Upper lobe of left lung (tissue), 6 donors: ENCODE measurements at places on chromosomes 7 and 10. TPM values are rescaled to one million over a fixed set of nuclear protein-coding genes. Genes with fewer than 3 reads are reported as not detected.

DNA sequence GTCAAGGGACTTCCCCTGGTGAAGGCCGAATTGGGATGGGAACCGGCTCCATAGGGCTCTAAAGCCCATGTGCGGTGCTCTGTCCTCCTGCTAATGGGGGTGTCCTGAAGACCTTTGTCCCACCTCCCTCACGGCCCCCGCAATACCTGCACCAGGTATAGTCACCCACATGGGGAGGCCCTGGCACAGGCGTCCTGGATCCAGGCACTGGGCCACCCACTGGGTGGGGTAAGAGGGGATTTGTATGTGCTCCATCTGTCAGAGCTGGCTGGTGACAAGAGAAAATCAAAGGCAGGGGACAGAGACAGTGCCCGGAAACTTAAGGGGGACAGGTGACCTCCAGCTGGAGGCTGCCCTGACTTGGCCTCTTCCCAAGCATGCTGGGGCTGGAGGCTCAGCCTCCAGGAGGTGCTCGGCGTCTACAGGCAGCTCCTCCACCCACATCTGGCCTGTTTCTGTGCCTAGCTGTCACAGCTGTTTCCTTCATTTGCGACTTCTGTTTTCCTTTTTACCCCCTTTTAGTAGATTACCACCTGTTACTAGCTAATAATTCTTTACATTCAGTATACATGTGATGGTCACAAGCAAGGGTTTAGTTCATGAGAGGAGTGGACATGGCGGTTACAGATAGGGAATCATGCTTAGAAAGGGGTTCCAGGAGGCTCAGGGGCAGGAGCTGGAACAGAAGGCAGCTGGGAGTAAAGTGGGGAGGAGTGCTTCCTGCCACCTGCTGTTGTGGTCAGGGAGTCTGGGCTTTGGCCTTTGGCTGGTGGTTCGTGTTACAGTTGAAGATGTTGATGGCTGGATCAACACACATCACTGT, 2.3 kb upstream of the CUZD1 start:
- H3K4me1 ChIP-seq = no peaks in the 10 kb centered on the region
- peaks cover 6% of the 10 kb centered on the region for H3K36me3 ChIP-seq
- no peak overlapping the region for H3K27ac ChIP-seq
- H3K4me3 ChIP-seq = no peak overlapping the region
- no peak for DNase-seq

- H3K27me3 ChIP-seq = no peaks in the 10 kb centered on the region
- no peaks in the 10 kb centered on the region for H3K36me3 ChIP-seq
- no peak overlapping the region for H3K4me3 ChIP-seq
These were observed 70.2 kb downstream of the RHOBTB1 start for GRCh38 chr10:60873758-60874157.

GRCh38 chr7:2730846-2731770, 43.1 kb downstream of the AMZ1 start:
- H3K36me3 ChIP-seq = peaks cover 36% of the 10 kb centered on the region
- no peak overlapping the region for H3K4me3 ChIP-seq
- DNase-seq = peak; percentile 65
- no peak overlapping the region for H3K27ac ChIP-seq
- H3K4me1 ChIP-seq = peaks cover 50% of the 10 kb centered on the region

GRCh38 chr7:147406521-147407135, 1183.9 kb upstream of the C7orf33 start:
- no peaks in the 10 kb centered on the region for H3K4me1 ChIP-seq
- H3K36me3 ChIP-seq = no peaks in the 10 kb centered on the region
- no peaks in the 10 kb centered on the region for H3K27me3 ChIP-seq
- no peak overlapping the region for H3K27ac ChIP-seq
- DNase-seq = no peak

DNA sequence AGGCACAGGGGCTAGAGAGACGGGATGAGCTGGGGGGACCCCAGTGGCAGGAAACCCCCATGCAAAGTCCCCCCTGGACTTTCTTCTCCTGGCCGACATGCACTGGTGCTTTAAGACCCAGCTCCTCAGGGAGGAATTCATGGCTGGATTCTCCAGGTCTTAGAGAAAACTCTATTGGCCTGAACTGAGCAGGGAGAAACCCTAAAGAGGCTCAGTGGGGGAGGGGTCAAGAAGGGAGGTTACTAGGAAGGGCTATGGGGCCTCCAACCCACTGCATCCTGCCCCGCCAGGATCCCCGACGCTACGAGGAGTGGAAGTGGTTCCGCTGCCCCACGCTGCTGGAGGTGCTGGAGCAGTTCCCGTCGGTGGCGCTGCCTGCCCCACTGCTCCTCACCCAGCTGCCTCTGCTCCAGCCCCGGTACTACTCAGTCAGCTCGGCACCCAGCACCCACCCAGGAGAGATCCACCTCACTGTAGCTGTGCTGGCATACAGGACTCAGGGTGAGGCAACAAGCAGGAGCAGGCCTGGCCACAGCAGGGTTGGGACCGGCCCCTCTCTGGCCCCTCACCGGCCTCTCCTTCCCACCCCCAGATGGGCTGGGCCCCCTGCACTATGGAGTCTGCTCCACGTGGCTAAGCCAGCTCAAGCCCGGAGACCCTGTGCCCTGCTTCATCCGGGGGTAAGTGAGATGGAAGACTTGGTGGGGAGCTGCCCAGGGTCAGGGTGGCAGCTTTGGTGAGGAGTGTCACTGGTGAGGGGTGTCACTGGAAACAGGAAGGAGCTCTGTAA, 13.8 kb downstream of the ATG9B start:
- peaks cover 5% of the 10 kb centered on the region for H3K36me3 ChIP-seq
- H3K27ac ChIP-seq = peak overlapping the region; percentile 0
- peaks cover 62% of the 10 kb centered on the region for H3K4me1 ChIP-seq

SPDYE2 gene
- total RNA-seq = not detected

AKR1C8 gene
- 9.4 TPM for total RNA-seq
